ENCODE measurements at places on chromosomes 12 and 14.
A peak's percentile ranks its signal among the peaks of the same experiment; 100 is the strongest.

- no peak for DNase-seq
These were observed 42.2 kb upstream of the CRACR2A start for GRCh38 chr12:3795066-3795465.

- no peak for DNase-seq
These were observed 1410.0 kb upstream of the TMEM132C start for GRCh38 chr12:126856958-126857357.

DNA sequence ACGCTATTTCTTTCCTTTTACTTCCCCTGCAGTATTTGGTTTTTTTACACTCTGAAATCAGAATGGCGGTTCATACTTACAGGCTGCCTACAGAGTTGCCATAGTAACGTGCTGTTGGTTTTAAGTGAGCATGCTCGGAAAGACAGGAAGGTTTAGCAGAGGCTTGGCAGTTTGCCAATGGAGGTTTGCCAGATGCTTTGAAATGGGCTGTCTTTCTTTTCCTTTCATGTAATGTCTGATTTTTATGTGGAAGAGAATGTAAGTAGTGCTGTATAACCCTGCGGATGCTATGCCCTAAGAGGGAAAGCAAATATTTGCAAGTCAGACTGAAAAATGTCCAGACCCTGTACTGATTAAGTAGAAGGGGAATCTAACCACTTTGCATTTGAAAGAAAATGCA, 32.8 kb downstream of the ARID4A start:
- DNase-seq, result peak; percentile 100

GRCh38 chr14:75499084-75499875, 23.0 kb upstream of the BATF start:
- DNase-seq, result no peak

- no peak for DNase-seq
These were observed 895 bp upstream of the PRKAB1 start for GRCh38 chr12:119666900-119667576.

DNA sequence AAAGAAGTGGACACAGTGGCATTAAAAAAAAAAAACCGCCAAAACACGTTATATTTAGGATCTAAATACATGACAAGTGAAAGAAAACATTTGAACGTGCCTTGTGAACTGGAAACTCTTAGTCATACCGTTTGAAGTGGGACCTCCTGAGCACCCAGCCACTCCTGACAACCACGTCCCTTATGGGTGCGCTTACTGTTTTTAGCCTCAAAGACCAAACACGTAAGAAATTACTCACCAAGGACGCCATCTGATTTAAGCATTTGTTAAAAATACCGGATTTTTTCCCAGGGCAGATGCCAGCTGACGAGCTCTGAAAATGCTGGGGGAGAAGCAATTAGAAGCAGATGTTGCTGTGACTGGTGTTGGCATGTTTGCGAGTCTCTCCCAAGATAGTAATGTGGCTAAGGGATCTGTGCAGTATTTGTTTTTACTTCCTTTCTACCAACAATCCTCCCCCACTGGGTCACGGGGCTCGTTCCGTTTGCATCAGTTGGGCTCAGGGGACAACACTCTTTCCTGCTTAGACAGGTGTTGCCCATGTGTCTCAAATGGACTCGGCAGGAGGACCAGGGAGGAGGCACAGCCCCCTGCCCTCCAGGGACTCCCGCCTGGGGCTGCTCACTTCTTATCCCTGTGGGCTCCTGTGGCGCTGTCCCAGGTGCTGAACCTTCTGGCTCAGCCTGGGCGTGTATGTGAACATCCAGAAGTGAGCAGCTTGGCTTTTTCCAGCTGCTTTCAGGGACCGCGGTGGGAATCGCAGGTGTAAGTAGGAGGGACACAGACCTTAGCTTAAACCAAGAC, 101.0 kb downstream of the BEGAIN start:
- DNase-seq, result peak; percentile 100

DNA sequence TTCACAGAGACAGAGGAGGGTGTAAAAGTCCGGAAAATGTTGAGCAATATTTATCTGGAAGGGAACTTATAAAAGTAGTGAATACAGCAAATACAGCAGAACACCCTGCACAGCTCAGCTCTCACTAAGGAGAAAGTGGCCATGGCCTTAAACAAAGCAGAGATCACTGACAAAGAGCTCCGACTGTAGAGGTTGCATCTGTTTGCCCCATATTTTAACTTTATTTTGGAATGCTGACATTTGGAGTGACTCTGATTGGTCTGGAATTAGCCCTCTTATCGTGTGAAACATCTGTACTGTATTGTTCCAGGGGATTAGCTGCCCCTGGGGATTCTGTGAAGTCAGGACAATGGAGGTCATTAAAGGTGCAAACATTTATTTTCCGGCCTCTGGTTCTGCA, 1275.7 kb upstream of the FLRT2 start:
- DNase-seq, result peak; percentile 61

DNA sequence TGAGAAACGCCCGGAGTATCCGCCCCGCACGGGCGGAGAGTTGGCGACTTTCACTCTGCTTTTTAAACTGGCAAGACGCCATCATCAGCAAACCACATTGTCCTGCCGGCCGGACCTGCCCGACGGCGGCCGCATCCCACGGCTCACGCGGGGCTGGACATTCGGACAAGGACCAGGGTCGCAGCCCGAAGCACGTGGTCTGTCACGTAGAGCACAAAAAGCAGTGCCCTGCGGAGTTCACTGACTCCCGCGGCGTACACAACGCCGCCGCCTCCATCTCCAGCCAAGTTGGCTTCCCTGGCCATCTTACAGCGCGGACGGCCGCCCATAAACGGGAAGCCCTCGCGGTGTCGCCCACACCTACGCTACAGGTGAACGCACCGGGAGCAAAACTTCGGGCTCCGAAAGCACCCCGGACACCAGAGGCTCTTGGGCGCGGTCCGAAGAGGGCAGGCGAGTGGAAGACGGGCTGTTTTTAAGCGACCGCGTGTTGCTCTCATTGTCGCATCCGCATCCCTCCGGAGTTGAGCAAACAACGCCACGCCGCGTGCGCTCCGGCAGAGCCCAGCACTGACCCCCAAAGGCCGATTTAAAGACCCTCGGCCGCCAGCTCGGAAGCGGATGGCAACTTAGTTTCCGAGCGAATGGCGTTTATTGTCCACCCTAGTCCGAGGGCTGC, 966 bp downstream of the SINHCAF start:
- peak; percentile 56 for DNase-seq

DNA sequence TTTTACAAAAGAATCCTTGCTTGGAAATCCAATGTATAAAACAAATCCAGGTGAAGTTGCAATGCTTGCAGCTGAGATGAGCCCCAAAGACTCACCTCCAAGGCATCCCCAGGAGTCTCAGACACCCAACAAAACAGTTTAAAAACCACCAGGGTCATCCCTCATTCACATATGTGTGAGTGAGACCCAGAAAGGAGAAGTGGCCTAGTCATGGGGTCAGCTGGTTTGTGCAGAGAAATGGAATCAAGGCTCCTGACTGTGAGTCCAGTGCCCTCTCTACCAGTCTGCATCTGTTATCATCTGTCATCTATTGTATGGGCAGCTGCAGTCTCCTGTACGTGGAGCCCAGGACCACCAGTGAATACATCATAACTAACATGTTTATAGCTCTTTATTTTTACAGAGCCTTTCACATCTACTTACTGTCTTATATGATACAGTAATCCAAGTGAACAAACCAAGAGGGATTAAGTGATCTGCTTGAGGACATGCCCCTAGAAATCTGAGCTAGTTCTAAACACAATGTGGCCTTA, 27.1 kb downstream of the PLEKHG7 start:
- DNase-seq, result no peak

- DNase-seq, result no peak
These were observed 113.1 kb downstream of the CCDC60 start for GRCh38 chr12:119447618-119448017.

- DNase-seq, result peak; percentile 85
These were observed 31.5 kb downstream of the TMEM63C start for GRCh38 chr14:77212943-77213678.

- no peak for DNase-seq
These were observed 9.2 kb upstream of the TMEM229B start for GRCh38 chr14:67497716-67498115.

GRCh38 chr12:89117448-89118034, 234.8 kb downstream of the DUSP6 start:
- no peak for DNase-seq

GRCh38 chr12:46944088-46944487, 118.3 kb upstream of the SLC38A4 start:
- no peak for DNase-seq

DNA sequence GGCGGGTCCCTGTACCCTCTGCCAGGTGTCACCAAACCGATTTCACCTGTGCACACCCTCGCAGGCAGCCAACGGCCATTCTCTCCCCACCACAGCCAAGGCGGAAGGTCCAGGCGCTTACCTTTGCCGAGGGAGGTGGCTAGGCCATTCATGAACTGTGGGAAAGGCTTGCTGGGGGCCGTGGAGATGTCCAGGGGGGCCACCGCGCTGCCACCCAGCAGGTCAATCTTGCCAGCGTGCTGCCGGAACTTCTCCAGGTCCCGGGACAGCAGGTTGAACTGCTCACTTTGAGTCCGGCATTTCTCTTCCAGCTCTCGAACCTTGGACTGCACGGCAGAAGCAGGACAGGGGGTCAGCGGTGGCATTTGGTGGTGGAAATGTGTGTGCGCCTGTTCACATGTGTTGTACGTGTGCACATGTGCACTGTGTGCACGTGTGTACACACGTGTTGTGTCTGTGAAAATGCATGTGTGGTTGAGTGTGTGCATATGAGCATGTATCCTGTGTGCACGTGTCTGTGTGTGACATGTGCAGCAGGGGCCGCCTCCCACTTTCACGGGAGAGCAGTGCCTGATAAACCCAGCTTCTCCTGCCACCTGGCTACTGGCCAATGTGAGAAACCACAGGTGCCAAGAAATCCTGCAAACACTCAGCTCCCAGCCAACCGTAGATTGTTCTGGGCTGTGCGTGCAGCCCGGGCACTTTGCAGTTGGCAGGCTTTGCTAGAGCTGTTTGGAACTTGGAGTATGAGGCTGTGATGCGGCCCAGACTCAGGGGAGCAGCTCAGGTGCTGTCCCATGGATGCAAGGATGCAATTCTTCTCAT, 118.9 kb downstream of the PIWIL1 start:
- peak; percentile 73 for DNase-seq

- no peak for DNase-seq
These were observed 11.9 kb upstream of the FKBP11 start for GRCh38 chr12:48937170-48937569.

- DNase-seq, result no peak
These were observed 1.8 kb upstream of the MED6 start for GRCh38 chr14:70602254-70602653.

DNA sequence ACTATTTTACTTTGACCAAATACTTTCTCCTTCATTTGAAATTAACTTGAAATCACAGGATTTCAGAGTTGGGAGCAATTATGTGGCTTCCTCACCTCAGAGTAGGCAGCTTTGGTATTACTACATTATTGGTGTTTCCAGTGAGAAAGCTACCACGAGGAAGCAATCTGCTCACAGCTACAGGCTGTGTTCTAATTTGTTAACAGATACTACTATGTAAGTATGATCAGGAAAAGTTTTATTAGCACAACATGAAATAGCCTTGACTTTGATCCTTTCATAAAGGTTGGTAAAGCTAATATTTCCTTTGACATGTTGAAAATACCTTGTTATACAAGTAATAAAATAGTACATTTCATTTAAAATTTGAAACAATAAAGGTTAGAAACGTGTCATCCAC, 30.6 kb downstream of the TAOK3 start:
- DNase-seq, result no peak

DNA sequence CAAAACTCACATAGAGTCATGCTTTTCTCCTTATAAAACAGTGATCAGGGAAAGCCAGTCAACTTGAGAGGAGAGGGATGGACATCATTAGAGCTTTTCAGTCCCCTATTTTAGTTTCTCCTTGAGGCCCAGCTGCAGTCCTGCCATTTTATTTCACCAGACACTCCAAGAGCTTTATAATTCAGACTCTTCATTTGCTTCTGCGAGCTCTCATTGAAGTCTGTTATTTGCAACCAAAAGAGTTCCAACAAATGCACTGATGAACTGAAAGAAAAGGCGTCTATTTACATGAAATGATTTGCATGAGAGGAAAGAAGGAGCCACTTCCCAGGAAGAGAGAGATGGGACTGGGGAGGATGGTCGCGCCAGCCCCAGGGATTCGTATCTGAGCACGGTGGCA, 86.8 kb downstream of the NDUFA12 start:
- no peak for DNase-seq

DNA sequence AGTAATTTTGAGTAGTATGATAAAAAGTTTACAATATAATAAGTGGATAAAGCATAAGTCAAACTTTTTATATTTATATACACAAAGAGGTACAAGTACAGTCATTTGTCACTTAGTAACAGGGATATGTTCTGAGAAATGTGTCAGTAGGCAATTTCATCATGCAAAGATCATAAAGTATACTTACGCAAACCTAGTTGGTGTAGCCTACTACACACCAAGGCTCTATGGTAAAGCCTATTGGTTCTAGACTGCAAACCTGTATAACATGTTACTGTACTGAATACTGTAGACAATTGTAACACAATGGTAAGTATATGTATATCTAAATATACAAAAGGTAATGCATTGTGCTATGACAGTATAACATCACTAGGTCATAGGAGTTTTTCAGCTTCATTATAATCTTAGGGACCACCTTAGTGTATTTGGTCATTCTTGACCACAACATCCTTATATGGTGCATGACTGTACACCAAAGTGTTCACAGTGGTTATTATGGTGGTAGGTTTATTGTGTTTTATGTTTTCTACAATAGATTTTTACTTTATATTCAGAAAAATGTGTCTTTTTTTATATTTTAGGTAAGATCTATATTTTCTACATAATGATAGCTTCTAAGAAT, 14.9 kb upstream of the SCFD1 start:
- no peak for DNase-seq

DNA sequence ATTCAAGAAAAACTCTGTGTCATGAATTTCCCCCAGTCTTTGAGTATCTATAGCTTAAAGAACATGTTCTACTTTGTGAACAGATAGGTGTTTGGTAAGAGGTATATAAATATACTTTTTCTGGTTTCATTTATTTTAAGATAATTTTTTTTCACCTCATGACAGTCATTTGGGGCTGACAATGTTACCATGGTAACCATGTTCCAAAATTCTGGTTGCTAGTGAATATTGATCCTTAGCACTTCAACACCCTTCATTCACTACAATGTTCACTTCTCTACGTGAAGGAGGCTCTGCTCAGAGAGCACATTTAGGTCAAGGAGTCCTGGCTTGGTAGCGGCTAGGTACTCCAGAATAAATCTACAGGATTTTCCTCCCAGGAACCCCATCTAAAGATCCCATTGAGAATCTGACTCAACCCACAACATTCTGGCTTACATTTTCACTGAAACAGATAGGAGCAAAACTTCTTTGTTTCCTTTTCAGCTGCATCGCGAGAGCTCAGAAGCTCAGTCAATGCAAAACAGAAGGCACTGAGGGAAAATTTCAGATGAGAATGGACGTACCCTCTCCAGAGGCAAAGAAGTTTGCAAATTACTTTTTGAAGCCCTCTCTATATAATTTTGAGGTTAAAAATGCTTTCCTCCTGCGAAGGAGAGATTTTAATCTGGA, 93.6 kb downstream of the ARF6 start:
- DNase-seq, result no peak

DNA sequence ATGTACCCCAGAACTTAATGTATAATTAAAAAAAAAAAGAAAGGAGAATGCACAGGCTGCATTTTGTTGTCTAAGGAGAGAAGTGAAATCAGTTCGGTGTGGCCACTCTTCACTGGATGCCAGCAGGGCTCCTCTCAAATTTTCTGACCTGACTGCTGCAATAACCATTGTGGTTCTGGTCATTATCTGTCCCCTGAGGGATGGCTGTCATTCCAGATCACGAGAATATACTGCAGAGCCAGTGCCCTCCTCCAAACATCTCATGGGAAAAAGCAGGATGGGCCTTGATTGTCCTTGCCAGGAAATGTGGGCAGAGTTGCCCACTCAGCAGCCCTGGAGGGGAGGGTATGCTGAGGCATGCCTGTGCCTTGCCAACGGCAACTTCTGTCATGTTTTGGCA, 139.1 kb downstream of the SLC8A3 start:
- DNase-seq, result no peak
